ENCODE measurements at places on chromosomes 16 and 17.
A peak's percentile ranks its signal among the peaks of the same experiment; 100 is the strongest.

- DNase-seq, result peak; percentile 53
Observed at GRCh38 chr17:83057793-83058265, 21.6 kb upstream of the METRNL start.

- DNase-seq, result peak; percentile 87
Observed at GRCh38 chr16:48542020-48542473, 67.9 kb downstream of the N4BP1 start.

GRCh38 chr16:15983898-15984297 lies 34.5 kb downstream of the ABCC1 start:
- DNase-seq, result no peak

- no peak for DNase-seq
Observed at GRCh38 chr16:86571530-86571915, 4.9 kb downstream of the FOXC2 start.

- no peak for DNase-seq
Observed at GRCh38 chr16:306911-307370, 24.0 kb downstream of the PDIA2 start.

Measured in right atrium auricular region (tissue), 2 donors.